Non-pigmented ciliary epithelial cell (primary cell): ENCODE measurements at places on chromosomes 2 and 18.
A peak's percentile ranks its signal among the peaks of the same experiment; 100 is the strongest.

- no peak for DNase-seq
Observed at GRCh38 chr2:181421131-181421458, 36.1 kb upstream of the ITGA4 start.

DNA sequence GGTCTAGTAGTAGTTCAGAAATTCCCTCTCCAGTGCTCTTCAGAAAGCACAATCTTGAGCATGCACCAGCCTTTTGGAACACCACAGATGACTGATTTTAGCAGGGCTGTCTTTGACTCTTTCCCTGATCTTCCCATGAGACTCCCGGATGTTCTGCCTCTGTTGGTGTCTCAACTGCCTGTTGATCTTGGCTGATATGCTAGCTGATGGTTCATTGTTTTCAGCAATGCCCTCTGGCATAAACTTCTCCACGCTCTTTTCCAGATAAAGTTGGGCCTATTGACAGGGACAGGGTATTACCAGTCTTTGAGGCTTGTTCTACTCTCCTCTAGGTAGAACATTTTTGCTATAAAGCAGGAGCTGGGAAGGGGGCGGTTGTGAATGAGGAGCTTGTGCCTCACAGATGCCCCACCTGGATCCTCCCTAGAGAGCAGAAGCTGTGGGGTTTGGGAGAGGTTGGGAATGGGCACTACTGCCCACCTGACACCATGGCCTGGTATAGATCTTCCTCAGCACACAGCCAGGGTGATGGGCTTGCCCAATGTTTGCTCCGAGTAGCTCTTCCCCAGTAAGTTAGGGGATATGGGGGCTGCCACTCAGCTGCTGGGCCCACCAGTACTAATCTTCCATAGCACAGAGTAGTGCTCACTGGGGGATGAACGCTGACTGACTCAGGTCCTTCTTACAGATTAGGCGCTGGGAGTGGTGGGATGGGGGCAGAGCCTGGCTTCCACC is 111.3 kb downstream of the PTGR3 start:
- DNase-seq: no peak

GRCh38 chr2:28608500-28609424 is 112.9 kb downstream of the PLB1 start:
- DNase-seq: no peak

GRCh38 chr2:175180701-175181103 is 808 bp downstream of the ATP5MC3 start:
- DNase-seq: no peak

- no peak for DNase-seq
Observed at GRCh38 chr18:48934723-48935432, 15.9 kb downstream of the SMAD7 start.

DNA sequence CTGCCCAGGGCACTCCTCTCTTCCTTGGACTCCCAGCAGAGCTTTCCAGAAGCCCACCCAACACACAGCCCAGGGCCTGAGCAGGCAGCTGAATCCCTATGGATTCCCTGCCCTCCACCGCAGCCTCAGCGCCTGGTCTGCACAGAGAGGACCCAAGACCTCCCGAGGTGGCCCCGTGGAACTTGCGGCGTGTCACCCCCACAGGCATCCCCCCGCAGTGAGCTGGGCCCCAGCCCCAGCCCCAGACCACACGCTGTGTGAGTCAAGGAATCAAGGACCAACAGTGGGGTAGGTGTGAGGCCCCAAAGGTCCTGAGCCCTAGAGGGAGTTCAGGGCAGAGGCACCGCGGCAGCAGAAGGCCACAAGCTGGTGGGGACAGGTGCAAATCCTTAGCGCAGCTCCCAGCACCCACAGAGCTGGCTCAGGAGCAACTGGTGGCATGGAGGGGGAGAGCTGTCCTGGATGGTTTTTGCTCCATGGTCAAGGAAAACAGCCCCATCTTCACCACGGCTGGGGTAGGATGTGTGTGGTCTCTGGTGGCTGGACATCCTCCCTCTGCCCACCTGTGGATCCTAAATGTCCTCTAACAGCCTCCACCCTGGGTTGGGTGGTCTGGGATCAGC is 8.5 kb downstream of the HS6ST1 start:
- no peak for DNase-seq

DNA sequence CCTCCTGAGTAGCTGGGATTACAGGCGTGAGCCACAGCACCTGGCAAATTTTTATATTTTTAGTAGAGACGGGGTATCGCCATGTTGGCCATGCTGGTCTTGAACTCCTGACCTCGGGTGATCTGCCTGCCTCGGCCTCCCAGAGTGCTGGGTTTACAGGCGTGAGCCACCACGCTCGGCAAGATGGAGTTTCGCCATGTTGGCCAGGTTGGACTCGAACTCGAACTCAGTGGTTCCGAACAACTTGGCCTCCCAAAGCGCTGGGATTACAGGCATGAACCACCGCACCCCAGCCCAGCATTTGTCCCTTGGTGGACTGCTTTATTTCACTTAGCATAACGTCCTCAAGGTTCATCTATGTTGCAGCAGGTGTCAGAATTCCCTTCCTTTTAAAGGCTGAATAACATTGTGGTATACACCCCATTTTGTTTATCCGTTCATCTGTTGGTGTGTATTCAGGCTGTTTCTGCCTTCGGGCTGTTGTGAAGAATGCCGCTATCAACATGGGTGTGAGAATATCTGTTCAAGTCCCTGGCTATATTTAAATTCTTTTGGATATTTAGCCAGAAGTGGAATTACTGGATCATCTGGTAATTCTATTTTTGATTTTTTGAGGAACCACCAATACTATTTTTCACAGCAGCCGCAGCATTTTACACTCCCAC is 1.2 kb upstream of the CENPA start:
- no peak for DNase-seq

DNA sequence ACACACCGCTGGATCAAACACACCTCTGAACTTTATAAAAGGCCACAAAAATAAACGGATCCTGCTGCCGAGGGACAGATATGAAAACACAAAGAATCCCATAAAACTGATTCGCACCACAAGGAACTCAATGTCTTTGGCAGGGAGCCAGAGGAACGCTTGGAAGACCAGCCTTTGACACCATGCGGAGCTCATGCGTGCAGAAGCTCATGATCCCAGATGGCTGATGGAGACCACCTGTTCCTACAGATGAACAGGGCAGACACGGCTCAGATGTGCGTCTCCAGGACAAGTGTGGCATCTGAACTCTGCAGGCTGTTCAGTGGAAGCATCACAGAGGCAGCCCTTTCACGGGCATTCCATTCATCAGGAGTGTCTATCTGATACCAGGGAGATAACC is 24.9 kb downstream of the COPS9 start:
- DNase-seq: no peak

DNA sequence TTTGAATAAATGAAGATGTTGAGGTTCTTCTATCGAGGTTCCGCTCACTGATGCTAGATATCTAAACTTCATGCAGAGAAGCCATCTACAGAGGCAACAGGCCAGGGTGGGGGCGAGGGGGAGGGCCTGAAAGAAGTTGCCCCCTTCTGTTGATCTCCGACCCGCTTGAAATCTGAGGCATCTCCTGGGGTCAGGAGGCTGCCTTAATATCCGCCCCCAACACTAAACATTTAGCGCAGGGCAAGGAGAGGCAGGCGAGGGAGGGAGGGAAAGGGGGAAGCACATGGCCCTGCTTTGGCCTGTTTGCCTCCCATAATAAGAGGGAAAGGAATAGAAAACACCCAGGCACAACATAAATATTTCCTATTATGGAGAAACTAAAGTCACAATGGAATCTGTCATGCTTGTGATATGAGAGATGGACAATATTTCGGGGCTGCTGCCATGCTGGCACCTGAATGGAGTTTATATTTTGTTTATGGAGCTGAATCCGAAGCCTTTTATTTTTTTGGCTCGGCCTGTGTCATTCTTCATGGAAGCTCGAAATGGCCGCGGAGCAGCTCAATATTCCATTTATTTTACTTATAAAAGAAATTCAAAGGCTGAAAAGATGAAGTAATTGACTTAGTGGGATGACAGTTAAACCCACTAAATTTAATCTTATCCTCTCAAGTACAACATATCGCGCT is 221.1 kb downstream of the INSIG2 start:
- DNase-seq: no peak

DNA sequence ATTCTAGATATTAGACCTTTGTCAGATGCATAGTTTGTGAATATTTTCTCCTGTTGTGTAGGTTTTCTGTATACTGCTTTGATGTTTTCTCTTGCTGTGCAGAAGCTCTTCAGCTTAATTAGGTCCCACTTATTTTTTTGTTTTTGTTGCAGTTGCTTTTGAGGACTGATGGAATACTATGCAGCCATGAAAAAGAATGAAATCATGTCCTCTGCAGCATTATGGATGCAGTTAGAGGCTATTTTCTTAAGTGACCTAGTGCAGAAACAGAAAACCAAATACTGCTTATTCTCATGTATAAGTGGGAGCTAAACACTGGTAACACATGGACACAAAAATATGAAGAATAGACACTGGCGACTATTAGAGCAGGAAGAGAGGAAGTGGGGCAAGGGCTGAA is 155.0 kb upstream of the HNMT start:
- no peak for DNase-seq

GRCh38 chr2:173404841-173405750 is 50.4 kb downstream of the CDCA7 start:
- DNase-seq: no peak

- DNase-seq: no peak
Observed at GRCh38 chr2:229601936-229602335, 112.4 kb downstream of the DNER start.

- no peak for DNase-seq
Observed at GRCh38 chr18:4391859-4392258, 63.2 kb downstream of the DLGAP1 start.

DNA sequence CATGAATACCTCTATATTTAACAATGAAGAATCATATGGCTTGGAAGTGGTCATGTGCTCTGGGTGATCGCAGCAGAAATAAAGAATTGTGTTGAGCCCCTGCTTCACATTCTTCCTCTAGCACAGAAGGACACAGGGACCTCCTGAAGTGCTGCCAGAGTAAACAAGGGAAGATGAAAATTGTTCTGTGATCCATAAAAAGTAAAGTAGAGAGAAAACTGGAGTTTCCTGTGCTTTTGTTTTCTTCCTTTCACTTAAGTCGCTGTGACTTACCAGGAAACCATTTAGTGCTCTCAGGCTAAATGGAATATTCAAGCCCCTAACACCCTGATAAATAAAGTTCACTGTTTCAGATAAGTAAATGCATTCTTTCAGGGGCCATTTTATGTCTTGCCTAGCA is 1173.6 kb upstream of the CHAC2 start:
- DNase-seq: peak; percentile 11

GRCh38 chr18:8635087-8635486 is 25.9 kb downstream of the RAB12 start:
- DNase-seq: no peak

GRCh38 chr2:47187069-47187468 is 32.0 kb upstream of the STPG4 start:
- no peak for DNase-seq

GRCh38 chr2:137826373-137827372 is 137.6 kb upstream of the HNMT start:
- DNase-seq: no peak

DNA sequence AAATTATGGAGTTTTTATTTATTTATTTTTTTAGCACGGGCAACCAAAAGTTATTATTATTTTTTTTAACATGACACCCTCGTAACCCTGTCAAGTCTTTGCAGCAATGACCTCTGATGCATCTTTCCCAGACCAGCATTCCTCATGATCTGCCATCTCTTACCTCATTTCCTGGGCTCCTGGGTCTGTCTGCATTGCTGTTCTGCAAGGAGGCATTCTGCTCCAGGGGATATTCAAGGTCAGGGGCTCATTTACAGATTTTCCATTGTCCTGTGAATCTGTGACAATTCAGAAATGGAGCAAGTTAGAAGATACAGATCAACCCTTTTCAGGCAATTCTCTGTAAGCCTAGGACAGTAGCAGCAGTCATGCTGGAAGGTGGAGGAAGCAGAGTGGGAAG is 43.0 kb downstream of the NGEF start:
- DNase-seq: no peak

DNA sequence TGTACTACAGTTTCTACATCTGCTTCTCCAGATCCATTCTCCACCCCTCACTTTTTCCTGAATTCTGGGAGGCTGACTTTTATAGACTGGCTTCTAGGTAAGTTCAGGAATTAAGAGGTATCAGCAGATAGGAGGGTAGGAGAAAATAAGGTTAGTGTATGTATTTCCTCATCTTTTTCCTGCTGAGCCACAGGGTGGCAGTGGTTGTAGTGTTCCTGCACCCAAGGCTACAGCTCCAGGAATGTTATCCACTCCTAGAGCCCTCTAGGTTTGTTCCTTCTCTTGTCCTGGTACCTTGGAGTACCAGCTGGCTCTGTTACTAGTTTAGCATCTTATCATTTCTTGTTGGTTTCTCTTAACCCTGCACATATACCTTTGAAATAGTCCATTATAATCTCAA is 40.7 kb upstream of the C2orf66 start:
- peak; percentile 9 for DNase-seq

- no peak for DNase-seq
Observed at GRCh38 chr2:64681479-64681967, 27.8 kb upstream of the SERTAD2 start.

DNA sequence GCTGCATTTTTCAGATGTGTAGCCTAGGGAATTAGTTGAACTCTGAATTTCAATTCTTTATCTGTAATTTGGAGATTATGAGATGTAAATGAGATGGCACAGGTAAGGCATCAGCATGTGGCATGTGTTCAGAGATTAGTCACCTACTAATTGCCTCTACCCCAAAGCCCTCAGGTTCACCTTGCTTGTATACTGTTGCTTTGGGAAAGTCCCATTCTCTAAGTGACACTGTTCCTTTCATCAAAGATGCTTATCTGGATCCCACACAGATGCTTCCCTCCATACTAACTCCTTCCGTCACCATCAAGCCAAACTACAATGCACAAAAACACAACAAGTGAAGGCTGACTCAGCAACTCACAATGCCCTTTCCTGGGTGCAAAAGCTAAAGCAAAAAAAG is 143.7 kb downstream of the LRATD1 start:
- no peak for DNase-seq

- DNase-seq: no peak
Observed at GRCh38 chr2:116952254-116952653, 862.2 kb upstream of the DDX18 start.

GRCh38 chr2:109632158-109632789 is 18.1 kb downstream of the SOWAHC start:
- DNase-seq: no peak

- peak; percentile 18 for DNase-seq
Observed at GRCh38 chr18:3703732-3704176, 253.8 kb downstream of the TGIF1 start.

- DNase-seq: no peak
Observed at GRCh38 chr2:101677658-101678057, 19.8 kb upstream of the MAP4K4 start.

DNA sequence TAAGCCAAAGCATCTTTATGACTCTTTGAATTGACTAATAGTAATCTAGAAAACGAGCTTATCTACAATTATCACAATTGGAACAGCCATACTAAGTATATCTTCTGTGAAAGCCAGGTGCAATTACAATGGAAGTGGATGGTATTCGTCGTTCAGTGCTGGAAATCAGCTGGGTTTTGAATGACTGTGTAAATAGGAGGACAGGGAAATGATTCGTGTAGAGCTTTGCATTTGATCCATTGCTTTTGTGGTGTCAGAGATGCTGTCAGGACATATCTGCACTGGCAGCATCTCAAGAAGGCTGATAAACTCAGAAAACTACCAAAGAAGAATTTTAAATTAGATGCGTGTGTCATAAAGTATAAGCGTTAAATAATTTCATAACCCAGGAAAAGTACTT is 187.1 kb downstream of the ZNF407 start:
- DNase-seq: no peak
